Amniotic epithelial cell (primary cell): ENCODE measurements at places on chromosomes 1 and 21.

DNA sequence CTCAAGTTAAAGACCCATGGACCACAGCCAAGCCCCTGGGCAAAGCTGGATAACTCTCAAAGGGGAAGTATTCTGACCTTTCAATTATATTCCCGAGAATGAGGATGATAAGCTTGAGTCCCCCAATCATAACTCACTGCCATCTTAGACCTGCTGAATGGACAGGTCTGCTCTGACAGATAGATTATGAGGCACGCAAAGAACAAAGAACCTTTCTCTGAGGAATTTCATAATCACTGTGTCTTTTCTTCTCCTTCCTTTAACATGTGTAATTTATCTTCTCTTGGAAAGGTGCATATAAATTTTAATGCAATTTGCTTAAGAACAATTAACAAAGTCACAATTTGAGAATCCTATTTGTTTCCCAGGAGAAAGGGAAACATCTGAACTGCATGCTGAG, 22.0 kb downstream of the PIGM start:
- no peak for DNase-seq

DNA sequence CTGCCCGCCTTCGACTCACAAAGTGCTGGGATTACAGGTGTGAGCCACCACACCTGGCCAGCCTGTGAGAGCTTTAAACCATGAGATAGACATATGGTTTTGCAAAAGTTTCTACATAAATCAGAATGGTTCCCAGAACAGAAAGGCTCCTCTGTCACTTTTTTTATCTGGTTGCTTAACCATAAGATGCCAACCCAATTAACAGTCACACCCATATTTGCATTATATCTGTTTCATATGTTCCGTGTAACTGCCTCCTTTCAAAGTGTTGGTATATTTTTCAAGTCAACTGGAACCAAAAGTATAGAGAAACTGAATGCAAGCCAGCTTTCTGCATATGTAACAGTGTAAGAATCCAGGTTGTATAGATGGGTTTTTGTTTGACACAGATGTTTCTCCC, 23.7 kb upstream of the RCC1 start:
- DNase-seq = no peak

GRCh38 chr1:215891266-215892057, 324.4 kb downstream of the KCTD3 start:
- no peak for DNase-seq

DNA sequence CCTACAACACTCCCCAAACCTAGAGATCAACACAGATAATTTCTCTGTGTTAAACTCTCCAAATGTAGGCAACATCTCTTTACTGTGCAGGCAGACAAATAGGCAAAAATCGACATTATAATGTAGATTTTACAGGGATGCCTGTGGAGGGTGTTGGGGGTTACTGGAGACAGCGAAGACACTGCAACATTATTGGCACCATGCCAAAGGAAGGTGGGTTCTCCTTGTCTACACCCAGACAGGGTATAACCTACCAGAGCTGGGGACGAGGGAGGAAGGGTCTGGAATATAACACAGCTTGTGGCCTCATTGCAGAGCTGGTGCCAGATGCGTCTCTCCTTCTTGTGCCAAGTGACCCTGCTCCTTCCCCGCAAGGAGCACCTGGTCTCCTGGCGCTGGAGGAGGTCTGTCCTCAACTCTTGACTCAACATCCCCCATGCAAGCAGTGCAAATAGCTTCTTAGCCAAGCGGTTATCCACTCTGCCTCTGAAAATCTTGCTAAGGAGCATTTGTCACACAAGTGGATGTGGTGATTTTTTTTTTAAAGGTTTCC, 404.0 kb downstream of the PRDM2 start:
- DNase-seq = no peak

DNA sequence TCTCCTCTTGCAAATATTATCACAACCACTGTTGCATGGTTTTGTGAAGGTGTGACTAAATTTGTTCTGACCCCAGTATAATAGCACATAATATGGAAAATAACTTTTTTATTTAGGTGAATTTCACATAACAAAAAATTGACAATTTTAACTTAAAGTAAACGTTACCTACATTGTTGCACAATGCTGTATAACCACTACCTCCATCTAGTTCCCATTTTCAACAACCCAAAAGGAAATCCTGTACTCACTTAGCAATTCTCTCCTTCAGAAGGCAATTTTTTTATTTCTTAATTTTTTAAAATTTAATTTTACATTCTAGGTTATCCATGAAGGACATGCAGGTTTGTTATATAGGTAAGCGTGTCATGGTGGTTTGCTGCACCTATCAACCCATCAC, 95.2 kb downstream of the KCNJ6 start:
- DNase-seq = no peak

GRCh38 chr1:183807549-183808168, 2.7 kb downstream of the RGL1 start:
- DNase-seq = peak; percentile 40

DNA sequence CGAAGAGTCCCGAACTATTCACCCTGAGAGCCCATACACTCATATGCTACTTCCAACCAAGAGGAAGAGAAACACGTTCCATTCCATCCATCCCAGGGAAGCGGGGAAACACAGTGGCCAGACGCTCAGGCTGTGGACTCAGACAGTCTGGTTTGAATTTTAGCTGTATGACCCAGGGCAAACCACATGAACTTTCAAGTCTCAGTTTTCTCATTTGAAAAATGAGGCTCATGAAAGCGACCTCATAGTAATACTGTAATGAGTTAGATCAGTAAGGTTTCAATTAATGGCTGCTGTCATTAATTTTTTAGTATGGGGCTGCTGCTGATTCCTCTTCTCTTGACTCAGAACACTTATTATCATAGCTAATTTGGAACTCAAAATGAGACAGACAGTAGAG, 1.5 kb downstream of the FCRL4 start:
- DNase-seq = no peak

- DNase-seq = peak; percentile 34
Measured at GRCh38 chr1:98556521-98557158, 104.9 kb upstream of the SNX7 start.

DNA sequence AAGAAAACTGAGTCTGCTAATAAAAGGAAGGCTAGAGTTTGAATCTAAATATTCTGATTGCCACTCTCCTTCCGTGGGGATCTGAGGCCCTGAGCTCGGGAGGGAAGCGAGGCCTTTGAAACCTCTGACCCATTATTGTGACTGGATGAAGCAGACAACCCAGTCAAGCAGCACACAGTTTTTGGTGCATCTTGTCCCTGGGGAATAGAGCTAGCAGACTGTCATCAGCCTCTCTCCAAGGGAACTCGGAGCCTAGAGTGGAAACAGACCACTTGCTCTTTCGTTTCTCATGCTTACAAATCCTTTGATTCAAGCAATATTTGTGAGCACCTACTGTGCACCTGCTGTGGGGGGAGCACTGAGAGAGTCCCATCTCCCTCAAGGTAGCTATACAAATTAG, 133.2 kb upstream of the KLHDC7A start:
- no peak for DNase-seq

GRCh38 chr1:234315091-234315541, 58.1 kb upstream of the COA6 start:
- DNase-seq = peak; percentile 69

- DNase-seq = no peak
Measured at GRCh38 chr1:56522680-56523079, 56.7 kb downstream of the PLPP3 start.

DNA sequence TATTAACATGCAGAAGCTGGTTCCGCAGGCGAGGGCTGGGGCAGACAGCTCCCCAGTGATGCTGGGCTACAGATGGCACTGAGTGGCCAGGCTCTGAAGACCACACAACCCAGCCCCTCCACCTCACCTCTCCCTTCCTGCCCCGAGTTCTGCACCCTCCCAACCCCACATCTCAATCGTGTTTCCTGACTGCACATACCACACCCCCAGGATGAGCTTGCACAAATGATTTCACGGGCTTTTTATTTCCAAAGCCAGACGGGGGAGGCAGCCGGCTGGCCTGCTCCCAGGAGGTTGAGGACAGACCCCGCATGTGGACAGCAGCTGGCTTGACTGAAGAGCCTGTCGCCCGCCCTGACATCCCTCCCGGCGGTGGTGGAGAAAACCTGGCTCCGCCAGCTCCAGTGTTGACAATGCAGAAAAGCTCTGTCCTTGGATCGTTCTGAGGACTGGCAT, 21.4 kb upstream of the ALDH4A1 start:
- DNase-seq = no peak

DNA sequence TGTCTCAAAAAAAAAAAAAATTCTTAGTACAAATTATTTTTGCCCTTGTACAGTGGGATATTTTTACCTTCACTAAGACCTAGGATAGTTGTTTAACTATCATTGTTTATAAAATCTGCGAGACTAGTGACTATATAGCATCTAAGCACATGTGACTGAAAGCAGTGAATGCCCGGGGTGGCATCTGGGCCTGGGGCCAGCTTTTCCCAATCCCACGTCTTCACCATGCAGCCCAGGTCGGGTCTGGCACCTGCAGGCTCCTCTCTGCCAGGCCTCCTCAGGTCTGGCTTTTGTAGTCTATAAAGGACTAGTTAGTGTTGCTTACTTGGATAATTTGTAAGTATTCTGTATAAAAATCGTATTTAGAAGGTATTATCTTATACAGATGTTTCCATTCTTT, 40.8 kb downstream of the CBS start:
- DNase-seq = no peak

DNA sequence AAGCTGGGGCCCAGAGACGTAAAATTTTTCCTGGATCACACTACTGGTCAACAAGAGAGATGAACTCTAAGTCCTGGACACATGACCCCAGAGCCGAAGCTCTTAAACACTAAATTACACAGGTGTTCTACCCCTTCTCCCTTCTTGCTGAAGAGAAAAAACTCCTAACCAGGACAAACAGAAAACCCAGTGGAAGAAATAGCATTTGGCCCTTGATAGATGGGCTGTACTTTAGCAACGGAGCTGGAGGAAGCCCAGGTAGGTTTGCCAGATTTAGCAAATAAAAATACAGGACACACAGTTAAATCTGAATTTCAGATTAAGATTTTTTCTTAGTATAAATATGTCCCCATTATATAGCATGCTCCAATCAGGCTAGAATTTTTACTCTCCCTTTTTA, 72.7 kb downstream of the DIRAS3 start:
- no peak for DNase-seq

DNA sequence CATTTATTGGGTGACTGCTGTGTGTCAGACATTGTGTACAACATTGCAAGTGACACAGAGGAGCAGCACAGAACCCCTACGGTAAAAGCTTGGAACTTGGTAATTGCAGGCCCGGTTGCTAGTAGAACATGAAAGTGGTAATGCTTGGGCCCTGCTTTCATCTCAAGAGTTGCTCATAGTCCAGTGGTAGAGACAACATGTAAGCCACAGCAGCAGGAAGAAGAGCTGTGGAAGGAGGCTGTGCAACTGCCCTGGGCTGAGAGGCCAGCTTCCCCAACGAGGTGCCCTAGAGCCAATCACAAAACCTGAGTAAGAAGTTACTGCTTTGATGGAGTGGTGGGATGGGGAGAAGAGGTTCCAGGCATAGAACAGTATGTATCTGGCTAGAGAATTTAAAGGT, 18.4 kb downstream of the CNIH4 start:
- DNase-seq = no peak

GRCh38 chr1:180096584-180097325, 57.9 kb upstream of the QSOX1 start:
- peak; percentile 25 for DNase-seq

DNA sequence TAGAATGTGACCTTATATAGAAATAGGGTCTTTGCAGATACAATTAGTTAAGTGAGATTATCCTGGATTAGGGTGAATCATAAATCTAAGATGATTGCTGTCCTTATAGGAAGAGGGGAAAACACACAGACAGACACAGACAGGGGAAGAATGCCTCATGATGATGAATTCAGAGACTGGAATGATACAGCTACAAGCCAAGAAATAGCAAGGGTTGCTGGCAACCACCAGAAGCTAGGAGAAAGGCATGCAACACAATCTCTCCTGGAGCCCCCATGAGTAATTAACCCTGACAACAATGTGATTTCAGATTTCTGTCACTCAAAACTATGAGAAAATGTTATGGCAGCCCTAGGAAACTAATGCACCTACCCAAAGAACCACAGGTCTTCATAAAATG, 19.1 kb upstream of the PPIH start:
- DNase-seq = peak; percentile 42

DNA sequence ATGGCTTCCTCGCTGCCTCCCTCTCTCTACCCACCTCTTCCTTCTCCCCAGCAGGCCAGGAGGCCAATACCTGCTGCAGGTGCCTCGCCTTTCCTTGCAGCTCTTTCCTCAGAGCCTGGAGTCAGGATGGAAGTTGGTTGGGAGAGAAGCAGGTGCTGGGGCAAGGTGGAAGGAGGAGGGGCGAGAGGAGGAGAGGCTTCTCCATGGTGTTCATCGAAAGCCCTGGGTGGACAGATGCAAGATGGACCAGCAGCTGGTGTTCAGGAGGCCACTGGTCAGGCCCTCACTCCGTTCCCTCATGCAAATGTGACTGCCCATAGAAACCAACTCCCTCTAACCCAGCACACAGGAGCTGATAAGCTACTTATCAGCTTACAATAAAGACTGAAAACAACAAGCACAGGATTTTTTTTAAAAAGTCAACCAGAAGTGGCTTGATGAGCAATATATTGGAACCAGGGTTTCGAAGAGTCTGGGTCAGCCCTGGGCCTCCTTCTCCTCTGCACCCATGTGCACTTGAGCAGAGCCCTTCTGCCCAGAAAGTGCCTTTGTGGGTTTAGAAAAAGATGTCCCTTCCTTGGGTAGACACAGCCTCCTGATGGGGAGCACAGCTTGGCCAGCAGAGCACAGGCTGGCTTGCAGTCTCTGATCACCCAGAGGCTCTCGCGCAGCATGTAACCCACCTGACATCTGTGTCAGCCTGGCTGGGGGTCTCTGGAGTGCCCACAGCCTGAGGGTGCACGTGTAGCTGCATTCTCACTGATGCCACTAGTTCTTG, 16.6 kb upstream of the GSTM4 start:
- no peak for DNase-seq

DNA sequence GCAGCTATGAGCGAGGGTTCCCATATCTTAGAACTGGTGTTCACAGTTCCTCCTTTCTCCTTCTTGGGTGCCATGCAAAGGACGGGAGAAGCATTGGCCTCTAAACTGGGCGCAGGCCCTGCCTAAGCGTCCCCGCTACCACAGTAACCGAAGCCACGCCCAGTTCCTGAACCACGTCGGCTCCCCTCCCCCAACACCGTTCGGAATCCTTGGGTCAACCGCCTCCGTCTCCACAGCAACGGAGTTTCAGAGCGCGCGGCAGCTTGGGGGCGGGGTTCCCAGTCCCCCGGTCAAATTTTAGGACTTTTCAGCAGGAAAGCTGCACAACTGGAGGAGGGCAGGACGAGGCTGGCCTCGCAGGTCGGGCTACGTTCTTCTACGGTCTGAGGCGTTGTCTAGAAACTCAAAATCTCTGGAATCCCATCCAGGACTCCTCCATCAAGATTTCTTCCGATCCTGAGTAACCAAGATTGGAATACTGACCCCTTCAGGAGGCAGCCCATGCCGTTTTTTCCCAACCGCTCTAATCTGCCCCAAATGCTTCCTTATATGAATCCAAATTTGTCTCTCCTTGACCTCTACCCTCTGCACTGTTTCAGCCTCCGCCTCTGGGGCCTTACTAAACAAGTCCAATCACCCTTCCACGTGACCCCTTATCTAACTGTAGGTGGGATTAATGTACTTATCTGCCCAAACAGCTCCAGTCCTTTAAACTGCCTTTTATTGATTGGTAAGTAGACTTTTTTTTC, at the start of gene SPAG17:
Gene SPAG17 (minus strand): TSS at position 145 of the 749 bp plus-strand sequence. CDS start 71 bp downstream, at position 74.
- DNase-seq = peak; percentile 30

- DNase-seq = no peak
Measured at GRCh38 chr1:204314171-204314892, 45.4 kb downstream of the PLEKHA6 start.

GRCh38 chr1:32291145-32291707, 657 bp upstream of the HDAC1 start:
- DNase-seq = peak; percentile 40
